ENCODE measurements at places on chromosomes 5 and 9.

GRCh38 chr5:120614531-120615180 lies 150.6 kb downstream of the PRR16 start:
- DNase-seq = no peak

- no peak for DNase-seq
Measured at GRCh38 chr9:130182381-130182909, 10.2 kb downstream of the NCS1 start.

GRCh38 chr5:32329395-32329834 lies 16.7 kb upstream of the MTMR12 start:
- no peak for DNase-seq

DNA sequence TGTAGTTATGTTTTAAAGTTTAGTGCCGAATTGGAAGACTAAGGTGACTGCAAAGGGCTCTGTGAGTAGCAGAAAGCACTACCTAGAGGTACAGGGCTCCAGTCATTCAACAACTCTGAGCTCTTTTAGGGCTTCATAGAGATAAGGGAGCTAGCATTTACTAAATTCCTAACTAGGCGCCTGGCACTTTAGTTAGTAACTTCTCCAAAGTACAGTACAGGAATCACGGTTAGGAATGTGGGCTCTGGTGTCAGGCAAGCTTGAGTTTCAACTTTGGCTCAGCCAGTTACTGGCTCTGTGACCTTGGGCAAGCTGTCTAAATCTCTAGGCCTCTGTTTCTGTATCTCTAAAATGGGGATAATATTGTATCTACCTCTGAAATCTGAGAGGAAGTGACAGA lies 115.3 kb downstream of the SLIT3 start:
- no peak for DNase-seq

DNA sequence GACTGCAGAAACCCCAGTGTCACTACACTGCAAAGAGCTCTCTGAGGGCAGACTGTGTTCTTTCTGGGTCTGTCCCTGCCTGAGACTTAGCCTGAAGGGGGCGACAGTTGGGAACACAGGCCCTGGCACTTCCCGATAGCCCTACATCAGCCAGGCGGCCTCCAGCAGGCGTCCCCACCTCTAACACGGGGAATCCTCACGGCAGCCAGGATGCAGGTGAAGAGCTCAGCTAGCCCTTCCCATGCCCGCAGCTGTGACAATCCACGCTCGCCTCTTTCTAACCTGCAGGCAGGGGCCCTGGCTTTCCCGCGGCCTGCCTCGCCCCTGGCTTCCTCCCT lies 5.9 kb downstream of the MED22 start:
- no peak for DNase-seq

DNA sequence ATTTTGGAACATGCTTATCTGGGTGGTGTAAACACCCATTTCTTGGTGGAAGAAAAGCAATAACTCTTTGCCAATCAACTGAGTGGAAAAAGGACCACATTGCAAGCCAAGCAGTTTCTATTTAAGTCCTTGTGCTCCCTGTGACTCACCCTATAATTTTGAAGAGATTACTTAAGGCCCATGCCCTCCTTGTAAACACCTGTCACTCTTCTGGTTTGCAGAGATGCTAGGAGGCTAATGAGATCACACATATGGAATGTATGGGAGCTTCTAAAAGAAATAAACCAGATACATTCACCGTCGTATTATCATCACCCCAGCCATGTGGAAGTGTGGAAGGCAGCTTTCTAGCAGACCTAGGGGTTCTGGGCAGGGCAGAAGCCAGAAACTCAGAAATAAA lies 337.1 kb downstream of the GADD45G start:
- no peak for DNase-seq

GRCh38 chr9:131217331-131218031 lies 58.8 kb downstream of the FAM78A start:
- DNase-seq = no peak

- no peak for DNase-seq
Measured at GRCh38 chr5:60719329-60719728, 19.4 kb upstream of the DEPDC1B start.

All from Right ventricle myocardium inferior (tissue), 1 donor.